Stimulated activated CD8-positive, alpha-beta memory T cell treated with anti-CD3 and anti-CD28 coated beads, Interleukin-15, amount 100 ng/mL, for 24 hours (primary cell): ENCODE measurements at places on chromosomes 12 and 14.

DNA sequence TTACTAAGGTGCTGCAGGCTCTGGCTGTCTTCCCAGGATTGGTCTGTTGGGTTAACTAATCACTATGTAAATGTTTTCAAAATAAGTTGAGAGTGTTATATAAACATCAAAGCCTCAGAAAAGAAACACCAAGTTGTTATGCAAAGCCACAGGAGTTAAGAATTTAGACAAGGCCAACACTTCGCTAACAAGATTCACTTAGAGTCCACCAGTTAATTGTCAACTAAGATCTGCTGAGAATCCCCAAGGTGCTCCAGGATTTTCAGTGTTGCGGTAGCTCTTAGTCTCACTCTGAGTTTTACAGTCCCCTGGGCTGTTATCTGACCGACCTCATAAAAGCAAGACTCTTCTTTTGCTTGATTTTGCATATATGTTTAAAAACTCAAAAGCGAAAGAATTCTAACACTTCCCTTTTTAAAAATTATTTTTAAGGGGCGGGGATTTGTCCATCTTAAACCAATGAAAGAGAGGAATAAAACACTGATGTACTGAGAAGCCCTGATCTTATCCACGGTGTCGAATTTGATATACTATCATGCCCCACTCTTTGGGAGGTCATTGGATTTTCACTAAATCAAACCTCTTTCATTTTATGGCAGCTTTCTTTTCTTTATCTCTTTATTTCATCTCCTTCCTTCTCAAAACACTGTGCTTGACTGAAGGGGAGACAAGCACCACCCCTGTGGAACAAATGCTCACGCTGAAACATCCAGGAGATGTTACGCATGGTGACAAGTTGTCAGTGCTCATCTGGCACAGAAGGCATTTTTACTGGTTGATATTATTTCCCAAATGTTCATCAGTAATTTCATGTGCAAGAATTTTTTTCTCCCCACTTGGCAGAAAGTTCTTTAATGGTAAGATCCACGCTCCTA lies 7.0 kb downstream of the NIN start:
- DNase-seq, result no peak

DNA sequence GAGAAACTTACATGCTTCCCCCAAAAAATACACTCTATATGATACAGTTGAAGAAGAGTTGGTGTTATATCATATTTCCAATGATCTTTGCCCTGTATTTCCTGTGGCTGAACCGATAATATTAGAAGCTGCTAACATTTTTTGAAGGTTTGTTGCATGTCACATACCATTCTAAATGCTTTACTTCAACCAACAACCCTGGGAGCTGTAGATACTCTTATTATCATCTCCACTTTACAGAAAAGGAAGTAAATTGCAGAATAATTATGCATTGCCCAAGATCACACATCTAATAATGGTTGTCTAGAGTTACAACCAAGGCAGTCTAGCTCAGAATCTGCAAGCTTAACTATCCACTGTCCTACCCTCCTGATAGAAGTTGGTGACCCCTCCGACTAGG lies 182.8 kb downstream of the NUAK1 start:
- DNase-seq, result no peak

GRCh38 chr12:42516573-42516972 lies 73.0 kb downstream of the PRICKLE1 start:
- no peak for DNase-seq

GRCh38 chr14:58812050-58812910 lies 174.5 kb downstream of the DACT1 start:
- no peak for DNase-seq

DNA sequence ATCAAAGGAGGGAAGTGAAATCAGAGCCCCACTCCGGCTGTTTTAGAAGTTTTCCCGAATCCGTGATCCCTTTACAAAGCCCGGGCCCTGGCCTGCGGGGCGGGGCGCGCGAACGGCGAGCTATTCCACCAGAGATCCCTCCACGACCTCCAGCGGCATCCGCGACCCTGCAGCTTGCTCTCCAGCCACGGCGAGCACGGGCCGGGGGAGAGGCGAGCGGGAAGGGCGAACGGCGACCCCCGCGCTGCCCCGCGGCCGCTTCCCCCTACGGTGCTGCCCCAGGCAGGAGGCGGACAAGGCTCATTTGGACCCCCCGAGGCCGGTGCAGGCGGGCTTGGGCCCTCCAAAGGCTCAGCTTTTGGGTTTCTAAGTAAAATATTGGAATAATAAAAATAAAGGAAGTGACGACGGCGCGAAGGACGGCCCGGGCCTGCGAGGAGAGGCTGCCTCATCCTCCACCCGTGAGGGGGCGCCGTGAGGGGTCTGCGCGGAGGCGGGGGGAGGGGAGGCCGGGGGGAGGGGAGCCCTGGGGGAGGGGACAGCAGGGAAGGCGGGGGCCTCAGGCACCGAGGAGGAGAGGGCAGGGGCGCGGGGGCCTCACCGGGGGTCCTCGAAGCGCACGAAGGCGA lies 613 bp downstream of the SRSF9 start:
- no peak for DNase-seq

- no peak for DNase-seq
Observed at GRCh38 chr14:68791078-68791901, 1.6 kb downstream of the ZFP36L1 start.

DNA sequence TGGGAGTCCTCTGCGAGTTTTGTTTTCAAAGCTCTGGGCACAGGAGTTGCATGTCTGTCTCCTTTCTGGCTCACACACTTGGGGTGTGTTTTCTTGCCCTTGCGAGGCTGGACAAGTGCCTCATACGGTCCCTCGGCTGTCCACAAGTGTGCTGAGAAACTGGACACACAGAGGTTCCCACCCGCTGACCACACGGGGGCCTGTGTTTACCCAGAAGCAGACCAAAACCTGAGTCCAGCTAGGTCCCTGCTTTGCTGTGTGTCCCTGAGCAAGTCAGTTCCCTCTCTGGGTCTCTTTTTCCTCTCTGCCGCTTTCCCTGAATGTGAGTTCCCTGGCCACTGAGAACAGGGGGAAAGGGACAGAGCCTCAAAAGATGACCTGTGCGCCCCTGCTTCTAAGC lies 678 bp upstream of the OAS2 start:
- no peak for DNase-seq

DNA sequence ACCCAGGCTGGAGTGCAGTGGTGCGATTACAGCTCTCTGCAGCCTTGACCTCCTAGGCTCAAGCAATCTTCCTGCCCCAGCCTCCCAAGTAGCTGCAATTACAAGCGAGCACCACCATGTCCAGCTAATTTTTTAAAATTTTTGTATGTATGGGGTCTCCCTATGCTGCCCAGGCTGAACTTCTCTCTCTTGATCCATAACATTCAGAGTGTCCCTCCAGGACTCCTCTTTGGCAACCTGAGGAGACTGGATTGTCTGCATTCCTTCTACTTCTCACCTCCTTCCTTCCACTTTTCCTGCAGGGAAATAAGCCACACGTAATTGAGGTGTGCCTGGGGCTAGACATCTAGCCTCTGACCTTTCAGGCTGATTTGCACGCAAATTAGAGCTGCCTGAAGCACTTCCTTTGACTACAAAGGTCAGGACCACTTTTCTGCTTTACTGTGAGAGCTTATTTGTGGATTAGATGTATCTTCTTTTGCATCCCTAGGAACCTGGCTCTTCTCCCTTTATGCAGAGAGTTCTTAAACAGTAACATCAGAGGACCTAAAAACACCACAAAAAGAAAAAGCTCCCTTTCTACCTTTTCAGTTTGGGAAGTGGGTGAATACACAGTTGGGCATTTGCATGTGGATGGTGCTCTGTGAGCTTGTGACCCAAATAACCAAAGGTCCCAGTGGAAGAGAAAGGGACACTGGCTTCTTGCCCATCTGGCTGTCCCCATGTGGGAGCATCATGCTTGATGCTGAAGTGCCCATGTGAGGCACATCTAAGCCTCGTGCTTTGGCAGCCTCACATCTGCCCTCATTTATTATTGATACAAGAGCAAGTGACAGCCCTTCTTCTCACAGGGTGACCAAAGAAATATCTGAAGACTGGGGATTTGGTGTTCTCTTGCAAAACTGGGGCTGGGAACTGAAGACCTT lies 33.5 kb downstream of the PYGL start:
- no peak for DNase-seq
